Activated naive CD8-positive, alpha-beta T cell treated with anti-CD3 and anti-CD28 coated beads, Interleukin-2, amount 10 ng/mL, durations not matched to agents 7 days and 5 days (primary cell): ENCODE measurements at places on chromosomes 12 and 14. TPM values are rescaled to one million over a fixed set of nuclear protein-coding genes. Genes with fewer than 3 reads are reported as not detected.
A peak's percentile ranks its signal among the peaks of the same experiment; 100 is the strongest.

DNA sequence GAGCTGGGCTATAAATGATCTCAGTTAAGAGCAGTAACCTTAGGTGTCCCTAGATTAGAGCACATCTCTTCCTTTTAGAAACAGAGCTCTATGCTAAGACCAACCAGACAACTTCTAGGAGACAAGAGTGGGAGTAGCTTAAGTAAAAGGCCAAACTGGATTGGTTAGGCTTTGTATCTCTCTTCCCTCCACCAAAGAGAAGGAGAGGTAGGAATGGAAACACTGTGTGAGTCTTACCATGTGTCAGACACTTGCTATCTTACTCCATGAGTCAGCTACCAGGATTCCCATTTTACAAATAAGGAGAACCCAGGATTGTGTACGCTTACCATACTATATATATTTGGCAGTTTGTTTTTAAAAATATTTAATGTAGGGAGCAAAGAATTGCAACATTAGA lies 122.9 kb downstream of the PAX9 start:
- no peak for DNase-seq

DNA sequence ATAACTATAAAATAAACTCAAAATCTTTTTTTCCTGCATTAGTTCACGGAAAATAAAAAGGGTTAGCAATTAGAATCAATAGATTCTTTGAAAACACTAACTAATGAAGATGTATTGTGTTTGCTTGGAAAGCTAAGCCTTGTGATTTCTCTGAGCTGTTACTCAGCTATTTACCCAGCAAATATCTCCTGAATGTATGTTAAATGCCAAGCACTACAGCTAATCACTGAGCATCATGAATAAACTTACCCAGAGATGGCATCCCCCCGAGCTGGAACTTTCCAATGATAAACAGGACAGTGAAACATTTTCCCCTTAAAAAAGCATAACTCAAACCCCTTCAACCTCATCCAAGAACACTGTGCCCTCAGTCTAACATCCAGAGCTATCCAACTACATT lies 71.2 kb downstream of the SLC2A13 start:
- no peak for DNase-seq

DNA sequence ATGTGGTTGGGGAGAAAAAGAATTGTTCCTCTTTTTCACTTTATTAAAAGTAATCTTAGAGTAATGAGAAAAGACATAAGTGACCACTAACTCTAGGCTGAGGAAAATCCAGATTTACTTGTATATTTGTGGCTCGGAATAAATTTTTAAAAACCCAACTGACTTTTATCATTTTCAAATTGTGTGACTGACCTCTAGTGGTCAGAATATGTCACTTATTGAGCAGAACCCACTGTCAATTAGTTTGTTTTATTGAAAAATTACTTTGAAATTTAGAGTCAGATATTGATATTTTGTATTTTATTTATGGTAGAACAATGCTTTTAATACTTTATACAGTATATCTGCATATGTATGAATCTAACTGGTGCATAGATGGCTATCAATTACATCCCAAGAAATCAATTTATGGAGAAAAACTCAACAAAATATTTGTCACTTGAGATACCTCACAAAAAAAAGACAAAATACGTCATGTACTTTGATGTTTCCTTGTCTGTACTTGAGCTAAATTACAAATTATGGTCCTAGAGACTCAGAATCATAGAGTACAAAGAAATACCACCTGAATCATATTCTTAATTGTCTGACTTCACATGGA lies 229.4 kb downstream of the CNTN1 start:
- DNase-seq: no peak

GRCh38 chr12:85036234-85036707 lies at the start of the genes LRRIQ1 and TSPAN19:
LRRIQ1 (plus strand) TSS chr12:85036351; CDS start chr12:85038177, 1,826 bp downstream.
TSPAN19 (minus strand) TSS chr12:85036277; CDS start chr12:85029946, 6,331 bp downstream.
- peak; percentile 36 for DNase-seq

DNA sequence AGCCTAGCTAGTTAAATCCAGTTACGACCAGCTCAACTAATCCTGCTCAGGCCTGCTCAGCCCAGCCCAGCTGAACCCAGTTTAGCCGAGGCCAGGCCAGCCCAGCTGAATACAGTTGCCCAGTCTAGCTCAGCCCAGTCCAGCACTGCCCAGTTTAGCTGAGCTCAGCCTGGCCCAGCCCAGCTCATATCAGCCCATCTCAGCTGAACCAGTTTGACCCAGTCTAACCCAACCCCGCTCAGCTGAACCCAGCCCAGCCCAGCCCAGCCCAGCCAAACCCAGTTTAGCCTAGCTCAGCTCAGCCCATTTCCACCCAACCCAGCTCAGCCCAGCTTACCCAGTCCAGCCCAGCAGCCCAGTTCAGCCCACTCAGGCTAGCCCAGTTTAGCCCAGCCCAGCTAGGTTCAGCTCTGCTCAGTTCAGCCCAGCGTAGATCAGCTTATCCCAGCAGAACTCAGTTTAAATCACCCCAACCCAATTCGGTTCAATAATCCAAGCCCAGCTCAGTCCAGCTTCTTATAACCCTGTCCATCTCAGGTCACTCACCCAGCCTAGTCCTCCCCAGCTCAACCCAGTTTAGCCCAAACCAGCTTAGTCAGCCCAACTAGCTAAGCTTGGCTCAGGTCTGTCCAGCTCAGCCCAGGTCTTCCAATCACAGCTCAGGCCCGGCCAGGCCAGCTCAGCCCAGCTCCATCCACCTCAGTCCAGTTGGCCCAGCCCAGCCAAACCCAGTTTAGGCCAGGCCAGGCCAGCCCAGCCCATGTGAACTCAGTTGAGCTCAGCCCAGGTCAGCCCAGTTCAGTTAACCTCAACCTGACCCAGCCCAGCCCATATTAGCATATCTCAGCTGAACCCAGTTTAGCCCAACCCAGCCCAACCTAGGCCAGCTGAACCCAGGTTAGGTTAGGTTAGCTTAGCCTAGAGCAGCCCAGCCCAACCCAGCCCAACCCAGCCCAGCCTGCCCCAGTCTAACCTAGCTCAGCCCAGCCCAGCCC lies 76.7 kb downstream of the TMEM121 start:
- DNase-seq: no peak

DNA sequence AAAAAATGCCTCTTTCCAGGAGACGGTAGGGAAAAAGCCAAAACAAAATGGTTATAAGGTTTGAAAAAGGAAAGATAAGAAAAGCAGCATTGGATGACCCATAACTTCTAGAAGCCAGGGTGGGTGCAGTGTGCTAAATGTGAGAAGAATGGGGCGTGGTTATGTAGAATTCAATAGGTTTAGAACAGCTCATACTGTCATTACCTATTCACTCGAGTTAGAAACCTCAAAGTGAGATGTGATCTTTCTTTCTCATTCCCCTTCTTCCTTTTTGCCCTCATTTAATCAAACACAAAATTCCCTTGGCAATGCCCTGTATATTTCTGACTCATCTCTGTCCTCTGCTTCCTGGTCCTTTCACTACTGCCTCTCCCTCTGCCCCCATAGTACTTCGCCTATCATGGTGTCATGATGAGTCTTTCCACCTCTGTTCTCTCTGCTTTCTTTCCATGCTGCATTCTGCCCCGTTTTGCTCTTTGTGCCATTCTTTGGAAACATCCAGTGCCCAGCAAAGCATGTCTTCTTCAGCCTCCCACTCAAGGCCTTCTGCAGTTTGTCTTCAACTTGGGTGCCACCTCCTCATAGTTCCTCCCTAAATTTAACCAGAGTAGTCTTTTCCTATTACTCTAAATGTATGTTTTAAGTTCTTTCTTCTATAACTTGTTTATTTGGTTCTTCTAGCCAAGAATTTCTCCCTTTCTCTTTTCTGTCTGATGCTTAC lies 496.3 kb downstream of the NRXN3 start:
- DNase-seq: no peak

DNA sequence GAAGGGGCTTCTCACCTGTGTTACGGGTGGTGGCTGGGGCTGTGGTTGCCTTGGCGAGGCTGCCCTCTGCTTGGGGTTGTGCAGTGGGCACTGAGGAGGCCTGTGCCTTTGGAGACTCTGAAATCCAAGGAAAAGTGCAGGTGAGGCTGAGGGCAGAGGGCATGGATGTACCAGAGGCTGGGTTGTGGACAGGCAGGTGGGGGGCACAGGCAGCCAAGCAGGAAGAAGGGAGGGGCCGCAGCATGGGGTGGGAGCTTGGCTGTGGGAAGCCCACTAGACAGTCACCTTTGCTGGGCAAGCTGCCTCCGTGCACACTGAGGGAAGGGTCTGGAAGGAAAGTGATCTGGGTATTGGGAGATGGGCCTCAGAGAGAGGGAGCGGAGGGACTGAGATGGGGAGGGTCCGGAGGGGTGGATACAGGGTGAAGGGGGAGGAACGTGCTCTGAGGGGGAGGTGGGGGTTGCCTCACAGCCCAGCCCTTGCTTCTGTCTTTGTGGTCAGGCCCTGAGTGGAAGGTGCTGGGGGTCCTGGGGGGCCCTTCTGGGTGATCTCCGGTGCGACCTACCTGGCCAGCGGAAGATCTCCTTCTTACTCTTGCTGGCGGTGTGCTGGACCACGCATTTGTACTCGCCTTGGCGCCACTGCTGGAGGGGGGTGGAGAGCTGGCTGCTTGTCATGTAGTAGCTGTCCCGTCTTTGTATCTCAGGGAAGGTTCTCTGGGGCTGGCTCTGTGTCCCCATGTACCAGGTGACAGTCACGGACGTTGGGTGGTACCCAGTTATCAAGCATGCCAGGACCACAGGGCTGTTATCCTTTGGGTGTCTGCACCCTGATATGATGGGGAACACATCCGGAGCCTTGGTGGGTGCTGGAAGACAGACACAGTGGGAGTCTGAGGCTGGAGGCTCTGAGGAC lies 318.7 kb downstream of the TMEM121 start:
- DNase-seq: no peak

The NDUFA12 gene
- total RNA-seq: 114 TPM

DNA sequence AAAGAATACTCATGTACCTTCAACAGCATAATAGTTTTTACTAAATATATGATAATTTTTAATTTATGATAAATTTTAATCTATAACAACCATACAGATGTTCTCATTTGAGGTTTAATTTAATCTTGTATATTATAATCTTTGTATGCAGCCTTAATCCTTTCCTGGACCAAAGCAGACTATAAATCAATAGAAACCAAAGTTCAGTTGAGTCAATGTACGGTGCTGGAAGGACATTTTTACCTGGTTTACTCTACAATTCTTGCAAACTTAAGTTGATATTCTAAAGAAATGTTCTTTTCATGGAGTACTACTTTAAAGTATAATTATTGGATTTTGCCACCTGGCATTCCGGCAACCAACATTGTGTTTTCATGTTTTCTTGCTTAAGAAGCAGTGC lies 118.0 kb downstream of the STAB2 start:
- no peak for DNase-seq

- no peak for DNase-seq
Observed at GRCh38 chr12:32534698-32535097, 135.3 kb downstream of the FGD4 start.

- no peak for DNase-seq
Observed at GRCh38 chr12:131818821-131819585, 9.2 kb upstream of the MMP17 start.

The KRT7 gene
- 8.9 TPM for total RNA-seq

DNA sequence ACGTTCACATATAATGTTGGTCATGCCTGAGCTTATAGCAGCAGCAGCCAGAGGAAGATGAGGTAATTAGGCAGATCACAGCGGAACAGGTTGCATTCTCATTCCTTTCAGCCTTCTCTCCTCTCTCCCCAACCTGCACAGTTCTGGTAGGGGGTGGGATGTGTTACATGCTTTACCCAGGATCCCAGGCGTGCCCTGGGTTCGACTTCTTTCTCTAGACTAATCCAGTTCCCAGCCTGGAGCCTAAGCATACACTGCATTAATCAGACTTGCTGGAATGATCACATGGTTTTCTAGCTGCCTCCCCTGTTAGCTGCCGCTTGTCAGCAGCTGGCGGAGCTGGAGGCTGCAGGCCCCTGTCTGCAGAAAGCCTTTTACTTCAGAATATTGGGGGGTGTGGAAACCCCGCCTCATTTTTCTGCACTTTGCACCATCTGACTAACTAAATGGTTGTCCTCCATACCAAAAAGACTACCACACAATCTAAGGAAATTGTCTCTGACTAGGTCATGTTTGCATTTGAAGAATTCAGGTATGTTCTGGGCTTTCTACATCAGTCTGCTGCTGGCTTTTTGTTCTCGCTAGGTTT lies 46.0 kb upstream of the EVL start:
- no peak for DNase-seq

The LRP1 gene
- total RNA-seq: 4.9 TPM

- no peak for DNase-seq
Observed at GRCh38 chr12:126385785-126386184, 1320.5 kb downstream of the AACS start.

The OR11H7 gene
- not detected for total RNA-seq

The PROX2 gene
- 0.28 TPM for total RNA-seq

GRCh38 chr12:18443768-18444437 lies 182.6 kb downstream of the PIK3C2G start:
- DNase-seq: no peak

GRCh38 chr14:37438444-37438843 lies 156.6 kb downstream of the FOXA1 start:
- no peak for DNase-seq

DNA sequence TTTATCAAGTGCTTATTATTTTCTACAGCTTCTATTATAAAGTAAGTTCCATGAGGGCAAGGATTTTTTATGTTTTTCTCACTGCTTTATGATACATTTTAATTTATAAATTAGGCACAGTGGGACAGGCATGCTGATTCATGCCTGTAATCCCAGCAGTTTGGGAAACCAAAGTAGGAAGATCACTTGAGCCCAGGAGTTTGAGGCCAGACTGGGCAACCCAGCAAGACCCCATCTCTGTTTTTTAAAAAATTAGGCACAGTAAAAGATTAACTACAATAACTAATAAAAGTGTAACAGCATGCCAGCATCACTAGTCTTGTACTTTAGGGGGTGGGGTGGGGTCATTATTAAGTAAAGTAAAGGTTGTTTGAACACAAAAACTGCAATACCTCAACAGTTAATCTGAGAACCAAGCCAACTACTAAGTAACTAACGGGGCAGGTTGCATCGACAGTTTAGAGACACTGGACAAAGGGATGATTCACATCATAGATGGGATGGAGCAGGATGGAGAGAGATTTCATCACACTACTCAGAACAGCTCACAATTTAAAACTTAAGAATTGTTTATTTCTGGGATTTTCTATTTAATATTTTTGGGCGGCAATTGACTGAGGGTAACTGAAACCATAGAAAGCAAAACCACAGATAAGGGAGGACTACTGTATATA lies 119.5 kb downstream of the PLEKHA5 start:
- no peak for DNase-seq

DNA sequence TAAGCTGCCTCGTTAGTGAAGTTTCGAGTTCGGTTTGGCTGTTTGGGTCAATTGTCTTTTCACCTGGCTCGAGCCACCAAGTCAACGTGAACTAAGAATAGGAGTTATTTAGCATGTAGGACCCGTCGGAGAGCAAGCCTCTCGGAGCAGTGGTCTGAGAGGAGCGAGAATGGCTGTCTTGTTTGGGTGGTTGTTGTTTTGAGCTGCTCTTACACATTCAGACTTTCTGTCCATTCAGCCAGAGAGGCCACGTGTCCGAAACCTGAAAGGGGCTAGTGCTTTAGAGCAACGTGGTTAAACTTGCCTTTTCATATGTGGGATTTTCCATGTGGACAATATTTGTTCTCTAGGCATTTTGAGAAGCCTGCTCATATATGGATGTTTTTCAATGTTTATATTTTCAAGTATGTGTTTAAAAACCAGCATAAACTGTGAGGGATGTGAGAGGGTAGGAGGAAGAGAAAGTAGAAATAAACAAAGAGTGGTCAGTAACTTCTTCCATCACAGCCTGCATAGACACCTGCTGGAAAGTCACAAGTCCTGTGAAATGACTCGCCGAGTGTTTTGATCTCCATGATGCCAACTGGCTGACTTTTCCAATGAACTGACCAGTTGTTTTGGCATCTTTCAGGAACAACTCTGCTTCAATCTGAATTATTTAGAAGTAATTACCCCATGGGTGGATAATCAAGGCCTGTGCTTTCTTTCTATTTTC lies 221.0 kb downstream of the ASCL1 start:
- DNase-seq: no peak

The TFCP2 gene
- 35.4 TPM for total RNA-seq
